M059J (cell line): ENCODE measurements at places on chromosomes 11 and 22.

DNA sequence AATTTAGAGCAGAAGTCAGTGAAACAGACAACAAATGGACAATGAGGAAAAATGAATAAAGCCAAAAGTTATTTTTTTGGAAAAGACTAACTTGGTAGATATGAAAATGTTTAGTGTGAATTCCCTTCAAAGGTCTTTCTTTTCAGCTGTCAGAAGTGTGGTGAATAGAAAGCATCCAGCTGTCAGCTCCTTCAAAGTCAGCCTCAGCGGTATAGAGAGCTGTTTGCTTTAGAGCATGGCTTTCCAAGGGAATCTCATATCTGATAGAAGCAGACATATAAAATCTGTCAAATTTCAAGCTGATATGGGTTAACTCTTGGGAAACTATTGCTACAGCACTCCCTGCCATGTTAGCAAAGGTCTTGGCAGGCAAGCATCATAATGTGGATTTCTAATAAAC, 309.3 kb downstream of the CASP12 start:
- no peak for DNase-seq

DNA sequence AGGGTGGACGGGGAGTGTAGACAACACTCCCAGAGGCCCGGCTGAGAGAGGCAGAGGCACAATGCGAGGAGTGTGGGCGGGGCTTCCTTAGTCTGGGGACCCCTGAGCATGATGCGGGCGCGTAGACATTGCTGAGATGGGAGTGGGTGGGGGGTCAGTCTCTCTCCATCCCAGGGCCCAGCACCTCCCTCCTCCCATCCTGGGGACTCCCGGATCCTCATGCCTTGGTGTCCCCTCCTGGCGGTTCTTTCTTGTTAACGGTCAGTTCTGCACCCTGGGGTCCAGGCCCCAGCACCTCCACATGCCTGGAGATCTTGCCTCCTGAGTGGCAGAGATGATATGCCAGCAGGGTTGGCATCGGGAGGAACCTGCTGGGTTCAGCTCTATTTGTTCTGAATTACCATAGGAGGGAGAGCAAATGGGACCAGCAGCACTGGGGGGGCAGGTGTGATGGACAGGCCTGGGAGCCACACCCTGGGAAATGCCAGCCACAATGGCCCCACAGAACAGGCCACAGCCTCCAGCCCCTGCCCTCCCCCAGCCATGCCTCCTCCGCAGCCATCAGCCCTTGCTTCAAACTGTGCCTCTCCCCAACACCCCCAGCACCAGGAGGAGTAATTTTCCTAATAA, 55.7 kb downstream of the RTL6 start:
- DNase-seq: no peak

DNA sequence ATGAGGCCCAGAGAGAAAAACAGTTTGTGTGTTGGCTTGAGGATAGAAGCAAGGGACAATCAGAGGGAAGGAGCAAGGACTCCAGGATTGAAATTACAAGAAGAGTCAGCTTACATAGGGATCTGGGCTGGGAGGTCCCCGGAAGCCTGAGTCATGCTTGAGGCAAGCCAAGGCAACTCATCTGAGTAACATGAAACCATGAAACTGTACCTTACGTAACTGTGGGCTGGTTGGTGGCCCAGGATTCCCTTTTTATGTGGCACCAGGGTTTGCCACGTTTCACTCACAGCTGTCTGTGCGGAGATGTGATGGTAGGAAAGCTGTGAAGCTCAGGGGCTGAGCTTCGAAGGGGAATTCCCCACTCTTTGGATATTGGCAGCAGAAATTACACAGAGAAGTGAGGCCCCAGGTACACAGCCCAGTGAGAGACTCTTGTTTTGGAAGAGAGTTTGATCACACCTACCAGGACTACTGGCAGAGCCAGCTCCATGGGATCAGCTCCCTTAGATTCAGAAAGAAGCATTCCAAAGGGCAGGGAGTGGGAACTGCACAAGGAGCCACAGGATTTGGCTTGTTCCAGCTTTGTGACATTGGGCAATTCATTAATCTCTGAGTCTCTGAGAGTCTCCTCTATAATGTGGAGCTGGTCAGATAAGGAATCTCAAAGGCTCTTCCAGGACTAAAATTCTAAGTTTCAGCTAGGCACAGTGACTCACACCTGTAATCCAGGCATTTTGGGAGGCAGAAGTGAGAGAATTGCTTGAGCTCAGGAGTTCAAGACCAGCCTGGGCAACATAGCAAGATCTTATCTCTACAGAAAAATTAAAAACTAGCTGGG, 7.8 kb downstream of the SLC5A1 start:
- peak; percentile 85 for DNase-seq

GRCh38 chr11:33690290-33691065, 10.1 kb downstream of the C11orf91 start:
- DNase-seq: peak; percentile 99

DNA sequence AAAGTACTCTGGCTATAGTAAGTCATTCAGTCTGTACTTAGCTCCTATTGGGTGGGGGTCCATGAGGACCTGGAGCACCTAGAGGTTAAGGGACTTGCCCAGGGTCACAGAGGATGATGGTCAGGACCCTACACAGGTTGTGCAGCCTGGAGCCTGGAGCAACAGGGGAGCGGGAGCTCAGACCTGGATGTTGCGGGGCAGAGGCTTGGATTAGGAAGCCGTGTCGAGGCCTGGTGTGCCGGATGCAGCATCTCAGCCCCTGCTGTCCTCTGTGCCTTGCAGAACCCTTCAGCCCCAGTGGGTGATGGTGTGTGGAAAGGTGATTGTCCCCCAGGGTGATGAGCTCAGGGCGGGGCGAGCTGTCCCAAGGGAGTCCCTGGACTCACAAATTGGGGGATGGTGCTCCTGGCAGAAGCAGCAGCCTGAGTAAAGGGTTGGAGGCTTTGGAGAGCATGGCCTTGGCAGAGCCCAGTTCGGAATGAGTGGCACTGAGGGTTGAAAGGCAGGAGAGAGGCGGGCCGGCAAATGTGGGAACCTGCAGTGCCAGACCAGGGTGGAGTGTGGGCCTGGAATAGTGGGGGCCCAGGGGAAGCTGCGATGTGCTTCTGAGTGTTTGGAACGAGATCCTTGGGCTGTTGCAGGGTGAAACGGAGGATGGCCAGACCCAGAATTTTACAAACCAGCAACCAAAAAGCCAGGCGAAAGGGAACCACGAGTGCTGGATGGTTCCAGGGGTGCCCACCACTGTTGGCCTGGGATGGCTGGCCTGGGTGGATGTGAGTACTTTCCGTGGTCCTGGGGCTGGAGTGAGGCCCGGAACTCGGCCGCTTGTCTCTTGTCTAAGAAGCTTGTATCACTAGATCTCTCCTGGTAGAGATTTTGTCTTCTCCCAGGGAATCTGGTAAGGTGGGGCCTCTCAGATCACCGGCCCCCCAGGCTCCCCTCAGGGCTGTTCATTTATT, 2.9 kb downstream of the TPCN2 start:
- DNase-seq: no peak

DNA sequence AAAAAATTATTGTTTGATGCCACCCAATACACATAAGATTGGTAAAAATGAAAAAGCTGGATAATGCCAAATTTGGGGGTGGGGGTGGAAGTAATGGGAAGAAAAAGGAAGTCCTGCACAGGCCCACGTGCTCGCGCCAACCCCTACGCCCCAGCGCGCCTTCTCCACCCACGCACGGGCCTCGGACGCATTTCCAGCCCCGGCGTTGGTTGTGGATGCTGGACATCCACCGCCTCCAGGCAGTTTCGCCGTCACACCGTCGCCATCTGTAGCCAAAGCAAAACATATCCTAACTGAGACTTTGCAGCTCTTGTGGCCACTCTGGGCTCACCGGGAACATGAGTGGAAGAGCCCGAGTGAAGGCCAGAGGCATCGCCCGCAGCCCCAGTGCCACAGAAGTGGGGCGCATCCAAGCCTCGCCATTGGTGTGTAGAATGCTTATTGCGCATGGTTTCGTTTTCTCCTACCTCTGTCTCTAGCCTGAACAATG, at the start of gene PIWIL4:
PIWIL4 (plus strand) TSS at position 188 of the 490 bp plus-strand sequence; CDS start at position 339, 151 bp downstream.
- no peak for DNase-seq

DNA sequence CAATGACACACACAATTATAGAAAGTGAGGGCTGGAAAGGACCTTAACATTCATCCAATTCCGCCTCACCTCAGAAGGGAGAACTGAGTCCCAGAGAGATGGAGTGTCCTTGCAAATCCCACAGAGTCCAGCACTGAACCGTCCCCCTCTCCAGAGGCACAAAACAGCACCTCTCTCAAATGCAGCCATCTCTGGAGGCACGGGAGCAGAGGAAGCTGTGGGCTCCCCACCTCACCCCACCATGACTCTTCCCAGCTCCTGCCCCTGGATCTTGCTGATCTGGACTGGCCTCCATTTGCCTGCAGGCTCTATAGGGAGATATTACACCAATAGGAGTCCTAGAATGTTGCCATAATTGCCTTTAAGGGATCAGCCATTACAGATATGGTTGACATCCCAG, 1.4 kb upstream of the DRD2 start:
- no peak for DNase-seq

DNA sequence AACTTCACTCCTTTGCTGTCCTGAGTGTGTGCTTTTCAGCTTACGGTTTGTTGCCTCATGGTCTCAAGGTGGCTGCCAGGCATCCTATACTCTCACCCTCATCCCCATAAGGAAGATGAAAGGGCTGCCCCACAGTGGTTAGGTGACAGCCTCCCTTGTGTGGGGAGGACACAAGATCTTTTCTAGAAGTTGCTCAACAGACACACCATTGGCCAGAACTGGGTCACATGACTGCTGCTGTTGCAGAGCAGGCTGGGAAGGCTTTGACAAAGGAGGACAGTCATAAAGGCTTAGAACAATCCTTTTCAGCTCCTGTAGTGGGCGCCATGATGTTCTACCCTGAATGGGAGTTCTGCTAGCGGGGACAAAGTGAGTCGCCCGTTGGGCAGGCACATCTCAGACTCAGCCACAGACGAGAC, 69.7 kb upstream of the RASD2 start:
- peak; percentile 54 for DNase-seq

DNA sequence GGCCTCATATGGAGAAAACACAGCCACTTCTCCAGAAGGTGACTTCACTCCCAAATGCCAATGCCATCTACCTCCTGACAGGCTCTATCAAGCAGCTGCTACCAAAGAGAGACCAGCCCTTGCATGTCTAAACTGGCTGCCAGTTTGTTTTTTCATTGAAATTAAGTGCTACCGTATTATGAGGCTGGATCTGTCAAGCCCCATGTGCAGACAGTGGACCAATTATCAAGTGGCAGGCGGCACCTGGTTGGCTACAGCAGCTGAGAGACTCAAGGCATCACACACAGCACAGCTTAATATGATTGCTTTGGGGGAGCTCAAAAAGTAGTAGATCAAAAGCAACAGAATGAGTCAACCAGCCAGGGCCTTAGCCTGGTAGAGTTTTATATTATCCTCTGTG, 1293.0 kb upstream of the TENM4 start:
- DNase-seq: no peak

GRCh38 chr11:70326365-70326811, 55.9 kb downstream of the PPFIA1 start:
- no peak for DNase-seq

DNA sequence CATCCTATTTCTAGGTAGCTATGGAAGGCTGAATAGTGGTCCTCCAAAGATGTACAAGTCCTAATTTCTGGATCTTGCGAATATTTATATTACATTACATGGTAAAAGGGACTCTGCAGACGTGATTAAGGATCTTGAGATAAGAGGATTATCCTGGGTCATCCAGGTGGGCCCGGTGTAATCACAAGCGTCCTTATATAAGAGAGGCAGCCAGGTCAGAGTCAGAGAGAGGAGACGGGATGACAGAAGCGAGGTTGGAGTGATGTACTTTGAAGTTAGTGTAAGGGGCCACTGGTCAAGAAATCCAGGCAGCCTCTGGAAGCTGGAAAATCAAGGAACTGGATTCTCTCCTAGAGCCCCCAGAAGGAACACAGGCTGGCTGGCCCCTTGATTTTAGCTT, 70.1 kb upstream of the MYOD1 start:
- DNase-seq: no peak

DNA sequence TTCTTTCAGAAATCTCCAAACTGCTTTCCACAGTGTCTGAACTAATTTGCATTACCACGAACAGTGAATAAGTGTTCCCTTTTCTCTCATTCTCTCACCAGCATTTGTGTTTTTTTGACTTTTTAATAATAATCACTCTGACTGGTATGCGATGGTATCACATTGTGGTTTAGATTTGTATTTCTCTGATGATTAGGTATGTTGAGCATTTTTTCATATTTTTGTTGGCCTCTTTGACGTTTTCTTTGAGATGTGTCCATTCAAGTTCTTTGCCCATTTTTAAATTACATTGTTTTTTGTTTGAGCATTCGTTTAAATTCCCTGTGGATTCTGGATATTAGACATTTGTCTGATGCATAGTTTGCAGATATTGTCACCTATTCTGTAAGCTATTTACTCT, 1639.6 kb upstream of the TENM4 start:
- DNase-seq: no peak

DNA sequence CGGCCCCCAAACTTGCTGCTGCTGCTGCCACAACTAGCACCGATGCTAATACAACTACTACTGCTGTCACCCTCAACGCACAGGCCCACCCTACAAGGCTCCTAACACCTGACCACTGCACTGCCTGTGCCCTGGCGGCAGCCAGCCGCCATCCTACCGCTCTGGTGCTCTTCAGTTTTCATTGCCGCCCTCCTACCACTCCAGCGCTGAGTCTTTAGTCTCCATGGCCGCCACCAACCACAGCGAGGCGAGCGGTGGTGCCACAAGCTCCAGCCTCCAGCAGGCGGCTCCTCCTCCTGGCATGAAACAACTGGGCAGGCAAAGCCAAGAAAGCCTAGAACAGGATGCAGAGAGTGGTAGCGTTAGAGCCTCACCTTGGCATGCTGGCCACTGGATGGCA, 5.0 kb upstream of the RFPL3 start:
- no peak for DNase-seq

- DNase-seq: peak; percentile 52
Observed at GRCh38 chr11:62266558-62266957, 3.4 kb upstream of the SCGB2A2 start.

GRCh38 chr22:24068377-24068680, 57.2 kb downstream of the CABIN1 start:
- DNase-seq: no peak

- DNase-seq: no peak
Observed at GRCh38 chr11:100761841-100762240, 74.8 kb downstream of the ARHGAP42 start.

DNA sequence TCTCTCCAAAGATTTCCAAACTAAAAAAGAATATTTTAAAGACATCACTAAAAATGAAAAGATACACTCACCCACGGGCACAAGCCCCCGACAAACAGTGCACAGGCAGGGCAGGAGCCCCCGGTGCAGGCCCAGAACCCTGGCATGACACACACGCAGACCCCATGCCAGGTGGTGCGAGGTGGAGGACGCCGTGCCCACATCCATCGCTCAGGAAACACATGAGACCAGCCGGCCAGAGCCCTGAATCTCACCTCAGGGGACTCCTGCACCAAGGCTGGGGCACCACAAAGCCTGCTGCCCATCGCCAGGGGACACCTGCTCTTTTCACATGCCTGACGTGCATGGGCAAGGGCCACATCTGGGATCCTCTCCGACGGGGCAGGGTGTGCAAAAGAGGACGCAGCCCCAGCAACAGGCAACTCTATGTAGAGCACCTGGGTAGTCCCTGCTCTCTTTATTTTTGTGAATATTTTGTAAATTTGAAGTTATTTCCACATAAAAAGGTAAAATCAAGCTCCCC, 13.4 kb downstream of the BRD1 start:
- no peak for DNase-seq
